ENCODE measurements at places on chromosomes 2 and 18.

- DNase-seq, result no peak
Measured at GRCh38 chr18:38575648-38576047, 1010.0 kb upstream of the CELF4 start.

DNA sequence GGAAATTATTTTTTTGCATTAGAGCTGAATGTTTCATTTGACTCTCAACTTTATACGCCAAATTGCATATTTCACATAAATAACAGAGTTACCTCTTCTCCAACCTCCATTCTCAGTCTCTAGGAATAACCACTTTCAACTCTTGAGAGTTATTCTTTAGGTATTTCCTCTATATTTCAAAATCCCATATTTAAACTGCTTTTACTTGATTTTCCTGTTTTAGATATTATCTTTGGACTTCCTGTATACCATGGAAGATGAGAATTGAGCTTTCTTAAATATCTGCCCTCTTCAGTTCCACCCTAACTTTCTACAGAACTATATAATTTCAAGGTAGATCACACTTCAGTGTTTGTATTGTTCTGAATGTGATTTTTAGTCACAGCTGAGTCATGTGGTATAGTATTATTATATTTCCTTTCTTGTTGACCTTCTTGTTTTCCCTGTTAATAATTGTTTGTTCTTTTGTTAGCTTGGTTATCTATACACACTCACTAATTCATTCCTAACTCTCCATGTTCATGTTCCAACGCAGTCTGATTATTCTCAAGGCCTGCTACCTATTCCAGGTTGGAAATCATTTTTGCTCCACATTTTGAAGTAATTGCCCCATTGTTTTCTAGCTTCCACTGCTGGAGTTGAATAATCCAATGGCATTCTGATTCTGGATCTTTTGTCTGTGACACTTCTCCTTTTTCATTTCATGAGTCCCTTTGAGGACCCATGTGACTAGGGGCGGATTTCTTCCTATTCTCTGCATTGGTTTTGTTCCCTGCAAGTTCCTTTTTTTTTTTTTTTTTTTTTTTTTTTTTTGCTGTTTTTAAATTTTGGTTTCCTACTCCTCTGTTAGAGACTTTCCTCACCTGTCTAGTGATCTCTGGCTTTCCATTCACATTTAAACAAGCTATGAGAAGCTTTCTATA is 156.8 kb upstream of the RBMS1 start:
- no peak for DNase-seq

DNA sequence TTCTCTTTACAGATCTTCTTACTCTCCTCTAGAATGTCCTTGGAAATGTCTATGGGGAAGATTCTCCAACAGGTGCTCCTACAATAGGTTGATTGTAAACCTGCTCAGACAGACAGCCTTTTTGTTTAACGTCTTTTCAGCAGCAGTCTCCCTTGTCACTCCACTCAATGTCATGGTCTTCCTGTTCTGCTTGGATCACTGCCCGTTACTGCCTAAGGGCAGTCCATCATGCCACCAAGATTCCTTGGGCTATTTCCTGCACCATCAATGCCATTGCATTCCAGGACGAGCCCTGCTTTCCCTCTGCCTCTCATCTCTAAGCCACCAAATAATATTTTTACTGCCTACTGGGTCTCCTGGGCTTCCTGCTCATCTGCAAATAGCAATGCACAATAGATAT is 97.4 kb upstream of the GALNT5 start:
- DNase-seq, result no peak

DNA sequence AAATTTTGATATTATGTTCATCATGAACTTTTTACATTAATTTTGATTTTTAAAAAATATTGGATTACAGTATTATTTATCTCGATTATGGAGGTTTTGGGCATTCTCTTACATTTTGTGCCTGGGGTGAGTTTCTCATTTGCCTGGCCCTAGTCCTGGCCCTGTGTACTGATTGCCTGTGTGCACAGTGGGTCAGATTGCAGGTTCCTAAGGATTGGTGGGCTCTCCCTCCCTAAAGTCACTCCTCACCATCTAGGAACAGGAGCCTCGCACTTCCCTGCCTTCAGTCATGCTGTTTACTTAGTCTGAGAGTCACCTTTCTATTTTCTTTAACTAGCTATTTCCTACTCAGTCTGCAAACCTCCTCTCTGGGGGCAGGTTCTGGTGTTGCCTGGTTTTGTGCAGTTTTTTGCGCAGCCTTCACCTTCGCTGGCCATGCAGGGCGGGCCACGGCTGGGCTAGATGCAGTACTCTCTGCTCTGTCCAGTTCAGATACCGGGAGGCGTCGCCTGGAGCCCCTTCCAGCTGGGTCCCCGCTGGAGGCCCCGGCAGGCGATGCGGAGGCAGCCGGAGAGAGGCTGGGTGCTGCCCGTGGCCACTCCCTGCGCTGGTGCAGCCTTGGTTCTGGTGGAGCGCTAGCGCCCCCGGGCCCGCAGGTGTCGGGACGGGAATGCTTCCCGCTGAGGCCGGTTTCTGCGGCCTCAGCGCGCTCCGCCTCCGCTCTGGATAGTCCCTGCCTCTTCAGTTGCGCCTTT is 23.3 kb upstream of the MC5R start:
- DNase-seq, result peak; percentile 37

DNA sequence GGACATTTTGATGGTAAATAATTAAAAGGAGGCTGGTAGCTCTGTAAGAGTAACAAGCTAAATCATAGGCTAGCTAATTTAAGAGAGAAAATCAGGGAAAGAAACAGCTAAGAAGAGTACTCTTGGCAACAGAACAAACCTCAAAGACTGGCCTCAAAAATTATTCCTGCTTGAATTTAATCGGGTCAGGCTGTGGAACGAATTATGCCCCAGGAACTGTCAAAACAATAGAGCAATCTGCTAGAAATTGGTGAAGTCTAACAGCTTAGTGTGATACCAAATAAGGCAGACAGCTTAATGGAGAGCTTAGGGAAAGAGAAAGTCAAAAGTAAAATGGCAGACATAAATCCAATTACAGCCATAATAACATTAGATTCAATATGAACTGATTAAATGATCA is 215.7 kb downstream of the MREG start:
- no peak for DNase-seq

DNA sequence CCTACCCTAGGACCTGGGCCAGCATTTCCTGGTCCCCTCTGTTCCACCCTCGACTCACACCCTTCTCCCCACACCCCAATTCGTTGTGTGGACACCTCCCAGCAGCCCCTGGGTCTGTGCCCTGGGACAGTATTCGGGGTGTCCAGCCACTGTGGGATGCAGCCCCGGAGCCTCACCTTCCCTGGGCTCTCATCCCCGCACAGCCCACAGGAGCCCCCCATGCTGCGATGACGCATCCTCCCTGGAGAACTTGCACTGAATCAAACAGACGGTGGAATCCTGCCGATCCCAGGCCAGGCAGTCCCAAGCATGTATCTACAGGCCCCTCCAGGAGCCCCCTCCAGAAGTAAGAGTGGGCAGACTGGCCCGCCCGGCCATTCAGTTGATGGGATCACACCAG is 9.7 kb downstream of the ITM2C start:
- no peak for DNase-seq
